ENCODE measurements at places on chromosomes 12 and 14.

DNA sequence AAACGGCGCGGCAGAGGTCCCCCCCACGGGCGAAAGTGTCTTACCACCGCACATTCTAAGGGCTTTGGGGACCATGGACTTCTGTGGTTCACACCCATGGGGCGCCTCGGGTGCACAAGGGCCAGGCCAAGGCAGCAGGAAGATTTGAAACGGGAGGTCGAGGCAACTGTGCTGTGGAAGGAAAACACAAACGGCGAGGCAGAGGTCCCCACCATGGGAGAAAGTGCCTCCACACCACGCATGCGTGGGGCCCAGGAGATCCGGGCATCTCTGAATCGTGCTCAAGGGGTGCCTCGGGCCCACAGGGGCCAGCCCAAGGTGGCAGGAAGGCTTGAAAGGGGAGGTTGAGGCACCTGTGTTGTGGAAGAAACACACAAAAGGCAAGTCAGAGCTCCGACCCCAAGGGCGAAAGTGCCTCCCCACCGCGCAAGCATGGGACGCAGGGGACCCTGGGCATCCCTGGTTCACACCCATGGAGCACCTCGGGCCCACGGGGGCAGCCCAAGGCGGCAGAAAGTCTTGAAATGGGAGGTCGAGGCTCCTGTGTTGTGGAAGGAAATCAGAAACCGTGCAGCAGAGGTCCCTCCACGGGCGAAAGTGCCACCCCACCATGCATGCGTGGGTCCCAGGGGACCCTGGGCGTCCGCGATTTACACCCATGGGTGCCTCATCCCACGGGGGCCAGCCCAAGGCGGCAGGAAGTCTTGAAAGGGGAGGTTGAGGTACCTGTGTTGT lies 371.0 kb downstream of the ALG10 start:
- DNase-seq = no peak

GRCh38 chr12:1919284-1919683 lies 832 bp upstream of the CACNA2D4 start:
- DNase-seq = no peak

GRCh38 chr14:54639611-54640010 lies 72.7 kb downstream of the SAMD4A start:
- no peak for DNase-seq

DNA sequence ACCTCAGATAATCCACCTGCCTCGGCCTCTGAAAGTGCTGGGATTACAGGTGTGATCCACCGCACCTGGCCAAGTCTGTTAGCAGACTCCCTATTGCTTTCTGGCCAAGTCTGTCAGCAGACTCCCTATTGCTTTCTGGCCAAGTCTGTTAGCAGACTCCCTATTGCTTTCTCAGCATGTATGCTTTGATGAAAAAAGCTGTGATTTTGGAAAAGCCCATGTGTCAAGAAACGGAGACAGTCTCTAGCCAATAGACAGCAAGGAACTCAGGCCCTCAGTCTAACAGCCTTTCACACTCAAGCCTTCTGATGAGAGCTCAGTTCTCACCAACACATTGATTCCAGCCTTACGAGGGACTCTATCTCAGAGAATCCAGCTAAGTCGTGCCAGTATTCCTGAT lies 158.8 kb upstream of the KRR1 start:
- no peak for DNase-seq

DNA sequence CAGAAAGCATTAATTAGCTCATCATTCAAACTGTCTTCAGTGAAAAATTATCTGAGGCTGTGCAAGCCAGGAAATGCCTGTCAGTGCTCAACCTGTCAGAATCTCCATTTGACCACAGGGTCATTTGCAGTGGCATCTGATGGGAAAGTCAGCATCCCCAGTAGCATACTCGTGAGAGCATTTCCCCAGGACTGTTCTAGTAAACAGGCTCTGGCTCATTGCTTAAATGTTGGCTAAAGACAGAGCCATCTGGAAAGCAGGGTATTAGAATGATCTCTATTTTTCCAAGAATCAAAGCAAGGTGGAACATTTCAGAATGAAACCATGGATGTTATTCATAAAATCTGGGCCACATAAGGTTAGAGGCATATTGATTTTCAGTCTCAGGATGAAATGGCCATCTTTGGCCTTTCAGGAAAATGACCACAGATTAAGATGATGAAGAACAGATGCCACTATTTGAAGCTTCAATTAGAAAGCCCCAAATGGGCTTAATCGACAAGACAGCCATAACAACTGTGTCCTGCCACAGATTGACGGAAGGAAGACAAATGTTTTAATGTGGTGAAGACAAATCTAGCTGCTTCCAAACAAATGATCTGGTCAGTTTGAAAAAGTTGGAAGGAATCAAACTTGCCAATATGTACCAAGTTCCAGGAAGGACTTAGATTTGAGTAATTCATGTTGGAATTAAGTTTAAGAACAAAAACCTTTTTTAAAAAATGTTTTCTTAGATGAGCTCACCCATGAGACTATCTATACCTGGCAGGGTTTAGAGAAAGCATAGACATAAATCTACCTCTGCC lies 94.0 kb upstream of the FAR2 start:
- DNase-seq = no peak

- DNase-seq = no peak
Observed at GRCh38 chr14:58281969-58282368, 16.4 kb upstream of the ARID4A start.

DNA sequence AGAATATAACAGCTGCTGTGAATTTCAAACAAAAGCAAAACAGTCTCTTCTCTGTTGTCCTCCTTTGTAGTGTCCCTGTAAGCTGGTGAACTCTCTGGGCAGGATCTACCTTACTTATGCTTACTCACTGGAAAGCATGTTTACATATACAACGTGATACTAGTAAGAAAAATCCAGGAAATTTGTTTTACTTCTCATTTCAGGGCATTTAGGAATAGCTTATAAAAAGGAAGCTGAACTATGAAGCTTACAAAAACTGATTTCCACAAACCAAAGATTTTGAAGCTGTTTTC lies 311.0 kb downstream of the NOVA1 start:
- no peak for DNase-seq

- DNase-seq = no peak
Observed at GRCh38 chr14:33897878-33898535, 52.9 kb downstream of the EGLN3 start.

GRCh38 chr12:48999371-49000131 lies at the start of gene DDN:
Gene DDN, minus strand, starts transcription at chr12:48999375. Its CDS starts 88 bp downstream, at chr12:48999287.
- DNase-seq = peak; percentile 58
